ENCODE measurements at places on chromosomes 12 and 14.

DNA sequence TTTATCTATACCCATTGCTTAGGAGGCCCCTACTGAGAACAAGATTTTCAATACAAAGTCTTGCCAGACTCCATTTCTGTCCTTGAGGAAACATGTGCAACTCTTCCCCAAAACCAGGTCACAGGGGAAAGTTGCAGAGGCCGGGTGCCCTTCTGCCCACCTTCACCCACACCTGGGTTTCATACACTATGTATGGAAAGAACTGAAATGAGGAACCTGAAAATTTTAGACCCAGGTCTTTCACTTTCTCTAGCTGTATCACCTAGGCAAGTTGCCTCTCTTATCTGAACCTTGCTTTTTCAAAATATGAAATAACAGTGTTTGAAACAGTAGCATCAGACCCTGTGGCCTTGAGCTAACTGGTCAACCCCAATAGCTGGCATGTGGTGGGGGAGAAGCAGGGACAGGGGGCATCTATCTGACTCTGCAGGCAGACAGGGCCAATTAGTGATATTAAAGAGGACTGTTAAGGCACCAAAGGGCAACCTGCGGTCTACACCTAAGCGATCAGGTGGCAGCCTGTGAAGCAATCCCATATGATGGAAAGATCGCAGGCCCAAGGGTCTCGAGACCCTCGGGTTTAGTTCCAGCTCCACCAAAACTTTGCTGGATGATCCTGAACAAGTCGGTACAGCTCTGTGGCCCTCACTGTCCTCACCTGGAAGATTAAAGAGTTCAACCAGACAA is 346.5 kb downstream of the BCL11B start:
- no peak for DNase-seq

DNA sequence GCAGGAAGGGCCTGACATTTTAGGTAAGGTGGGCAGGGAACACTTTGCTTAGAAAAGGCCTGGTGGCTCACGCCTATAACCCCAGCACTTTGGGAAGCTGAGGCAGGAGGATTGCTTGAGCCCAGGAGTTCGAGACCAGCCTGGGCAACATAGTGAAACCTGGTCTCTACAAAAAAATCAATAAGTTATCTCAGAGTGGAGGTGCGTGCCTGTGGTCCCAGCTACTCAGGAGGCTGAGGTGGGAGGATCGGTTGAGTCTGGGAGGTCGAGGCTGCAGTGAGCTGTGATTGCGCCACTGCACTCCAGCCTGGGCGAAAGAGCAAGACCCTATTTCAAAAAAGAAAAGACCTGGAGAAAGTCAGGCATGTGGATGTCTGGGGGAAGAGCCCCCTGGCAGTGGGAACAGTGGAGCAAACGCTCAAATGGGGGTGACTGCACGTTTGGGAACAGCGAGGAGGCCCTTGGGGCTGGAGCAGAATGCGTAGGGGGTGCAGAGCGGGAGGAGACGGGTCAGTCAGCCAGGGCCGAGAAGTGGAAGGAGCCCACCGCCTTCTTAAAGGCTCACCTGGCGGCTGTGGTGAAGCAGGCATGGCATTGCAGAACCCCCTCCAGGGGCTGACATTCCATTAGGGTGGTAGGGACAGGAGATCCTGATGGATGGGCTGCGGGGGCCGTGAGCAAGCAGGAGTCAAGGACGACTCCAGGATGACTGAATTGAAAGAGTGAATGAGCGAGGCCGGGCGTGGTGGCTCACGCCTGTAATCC is 6.2 kb upstream of the KIF26A start:
- no peak for DNase-seq

- no peak for DNase-seq
Measured at GRCh38 chr14:95431199-95432143, 85.0 kb downstream of the SYNE3 start.

DNA sequence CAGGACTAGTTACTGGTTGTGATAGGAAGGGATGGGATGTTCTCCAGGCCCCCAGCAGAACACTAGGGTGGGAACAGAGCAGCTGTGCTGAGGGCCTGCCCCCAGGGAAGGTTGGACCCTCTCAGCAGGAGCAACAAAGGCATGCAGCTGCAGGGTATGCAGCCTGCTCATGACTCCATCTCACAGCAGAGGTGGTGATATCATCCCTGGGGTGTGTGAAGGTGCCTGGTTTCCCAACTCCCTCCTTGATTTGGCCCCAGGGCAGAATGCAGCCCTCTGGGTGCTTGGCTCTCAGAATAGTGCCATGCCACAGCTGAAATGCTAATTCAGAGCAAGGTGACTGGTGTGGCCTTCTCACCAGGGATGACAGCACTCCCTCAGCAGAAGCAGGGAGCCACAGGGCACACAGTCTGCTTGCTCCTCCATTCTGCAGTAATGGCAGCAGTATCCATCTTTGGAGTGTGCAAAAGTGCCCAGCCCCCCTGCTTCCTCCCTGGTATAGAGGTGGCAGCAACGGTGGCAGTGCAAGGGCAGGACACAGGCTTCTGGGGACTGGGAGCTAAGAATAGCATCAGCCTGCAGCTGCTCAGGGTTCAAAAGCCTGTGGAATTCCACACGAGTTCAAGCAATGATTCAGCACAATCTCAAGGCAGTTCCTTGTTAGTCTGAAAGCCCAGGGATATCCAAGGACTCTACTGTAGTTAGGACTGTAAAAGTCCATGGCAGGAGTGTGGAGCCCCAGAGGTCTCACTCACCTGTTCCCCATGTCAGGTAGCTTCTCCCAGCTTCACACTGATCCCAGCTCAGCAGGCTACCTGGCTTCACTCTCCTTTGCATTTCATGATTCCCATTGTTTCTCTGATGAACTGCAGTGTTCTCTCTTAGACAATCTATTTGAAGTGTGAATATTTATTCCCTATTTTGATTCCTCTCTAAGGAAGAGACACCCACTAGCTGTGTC is 298.1 kb upstream of the FOXG1 start:
- no peak for DNase-seq

GRCh38 chr12:62933602-62934238 is 1.2 kb downstream of the PPM1H start:
- no peak for DNase-seq

- DNase-seq: no peak
Measured at GRCh38 chr12:120183211-120183631, 11.3 kb downstream of the GCN1 start.

DNA sequence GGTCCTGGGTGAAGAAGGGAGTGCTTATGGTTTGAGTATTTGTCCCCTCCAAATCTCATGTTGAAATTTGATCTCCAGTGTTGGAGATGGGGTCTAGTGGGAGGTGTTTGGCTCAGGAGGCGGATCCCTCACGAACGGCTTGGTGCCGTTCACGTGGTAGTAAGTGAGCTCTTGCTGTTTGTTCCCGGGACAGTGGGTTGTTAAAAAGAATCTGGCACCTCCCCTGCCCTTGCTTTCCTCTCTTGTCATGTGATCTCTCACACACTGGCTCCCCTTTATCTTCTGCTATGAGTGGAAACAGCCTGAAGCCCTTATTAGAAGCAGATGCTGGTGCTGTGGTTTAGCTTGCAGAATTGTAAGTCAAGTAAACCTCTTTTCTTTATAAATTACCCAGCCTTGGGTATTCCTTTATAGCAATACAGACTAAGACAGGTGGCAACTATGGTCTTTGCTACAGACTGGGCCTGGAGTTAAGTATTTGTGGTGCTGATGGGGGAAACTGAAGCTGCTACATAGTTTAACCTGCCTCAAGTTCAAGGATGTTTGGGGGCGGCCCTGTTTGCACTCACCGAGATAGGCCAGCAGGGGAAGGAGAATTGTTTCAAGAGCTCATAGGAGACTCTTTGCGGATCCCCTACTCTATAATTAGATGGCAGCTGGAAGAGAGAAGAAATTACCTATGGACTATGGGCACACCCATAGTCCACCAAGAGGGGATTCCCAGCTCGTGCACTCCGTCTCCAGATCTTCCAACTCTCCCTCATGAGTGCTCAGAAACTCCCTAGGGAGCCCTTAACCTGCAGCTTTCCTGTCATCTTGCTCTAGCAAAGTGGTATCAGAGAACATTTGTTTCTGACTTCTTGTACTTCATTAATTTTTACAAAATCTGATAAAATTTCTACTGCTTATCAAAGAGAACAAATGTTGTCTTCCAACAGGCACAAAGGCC is 164.6 kb downstream of the SLC15A5 start:
- DNase-seq: no peak

GRCh38 chr12:50765095-50765911 is 1.4 kb downstream of the ATF1 start:
- peak; percentile 44 for DNase-seq

DNA sequence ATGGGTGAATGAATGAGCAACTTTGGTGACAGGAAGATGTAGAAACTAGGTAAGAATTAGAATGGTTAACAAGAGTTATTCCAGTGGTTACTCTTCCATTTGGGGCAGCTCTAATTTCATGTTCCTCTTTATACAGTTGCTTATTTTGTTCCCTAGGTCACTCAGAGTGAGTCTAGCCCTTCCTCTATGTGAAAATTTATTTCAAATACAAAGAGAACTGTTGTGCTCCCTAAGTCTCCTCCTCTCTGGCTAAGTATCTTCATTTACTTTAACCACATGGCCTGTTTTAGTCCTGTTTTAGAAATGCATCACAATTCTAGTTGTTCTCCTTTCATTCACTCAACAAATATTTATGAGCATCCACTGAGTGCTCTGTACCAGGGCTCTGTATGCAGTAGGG is 51.1 kb upstream of the HIF1A start:
- no peak for DNase-seq

DNA sequence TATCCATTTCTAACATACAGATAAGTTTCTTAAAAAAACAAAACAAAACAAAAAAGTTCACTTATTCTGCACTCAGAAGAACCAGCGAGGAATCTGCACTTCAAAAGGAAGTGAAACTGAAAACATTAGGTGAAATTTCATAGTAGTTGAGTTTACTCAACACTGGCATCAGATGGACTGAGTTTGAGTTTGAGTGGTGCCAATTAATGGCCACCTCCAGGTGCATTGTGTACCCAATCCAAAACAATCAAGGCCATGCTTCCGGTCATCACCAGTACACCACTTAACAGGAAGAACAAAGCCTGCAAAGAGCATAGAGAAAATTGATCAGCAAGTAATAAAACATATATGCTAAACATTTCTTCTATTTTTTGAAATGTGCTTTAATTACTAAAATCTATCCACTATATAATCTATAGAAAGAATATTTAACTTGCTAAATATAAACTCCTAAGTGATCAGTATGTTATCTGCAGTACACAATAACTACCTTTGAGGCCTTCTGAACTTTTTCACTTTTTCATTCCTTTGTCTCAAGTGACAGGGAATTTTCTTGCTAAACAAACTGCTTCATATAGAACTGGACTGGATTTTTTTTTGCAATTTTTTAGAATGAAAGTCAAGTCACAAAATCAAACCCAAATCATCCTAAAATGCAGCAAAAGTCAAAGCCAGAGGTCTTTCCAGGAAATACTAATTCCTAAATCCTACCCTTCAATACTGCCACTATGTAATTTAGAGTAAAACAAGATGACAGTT is 11.5 kb downstream of the SLC38A2 start:
- DNase-seq: no peak

DNA sequence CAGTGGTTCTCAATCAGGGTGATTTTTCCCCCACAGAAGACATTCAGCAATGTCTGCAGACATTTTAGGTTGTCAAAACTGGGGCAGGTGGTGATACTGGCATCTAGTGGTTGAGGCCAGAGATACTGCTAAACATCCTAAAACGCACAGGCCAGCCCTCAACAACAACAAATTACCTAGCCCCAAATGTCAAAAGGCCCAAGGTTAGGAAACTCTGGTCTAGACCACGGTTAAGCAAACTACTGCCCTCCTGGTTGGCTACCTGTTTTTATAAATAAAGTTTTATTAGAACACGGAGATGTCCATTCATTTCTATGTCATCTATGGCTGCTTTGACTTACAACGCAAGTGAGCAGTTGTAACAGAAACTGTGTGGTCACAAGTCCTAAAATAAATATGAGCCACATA is 186.7 kb downstream of the EFCAB11 start:
- DNase-seq: peak; percentile 53

GRCh38 chr14:93046705-93047050 is 69.0 kb downstream of the ITPK1 start:
- no peak for DNase-seq

DNA sequence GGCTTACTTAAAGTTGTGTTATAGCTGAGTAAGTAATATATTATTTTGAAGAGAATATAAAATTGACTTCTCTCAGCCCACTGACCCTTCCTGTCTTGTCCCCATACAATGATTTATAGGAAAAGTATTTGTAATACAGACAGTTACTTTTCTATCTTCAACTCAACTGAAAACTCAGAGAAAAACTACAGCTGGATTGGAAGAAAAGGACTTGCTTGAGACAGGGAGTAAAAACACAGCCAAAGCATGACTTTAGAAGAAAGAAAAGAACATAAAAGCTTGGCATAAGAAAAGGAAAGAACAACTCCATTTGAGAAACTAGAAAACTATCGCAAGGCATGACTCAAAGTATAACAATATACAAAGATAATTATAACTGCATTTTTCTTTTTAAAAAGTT is 57.5 kb downstream of the MSRB3 start:
- DNase-seq: no peak

- DNase-seq: no peak
Measured at GRCh38 chr12:127107744-127108143, 1159.2 kb upstream of the TMEM132C start.

DNA sequence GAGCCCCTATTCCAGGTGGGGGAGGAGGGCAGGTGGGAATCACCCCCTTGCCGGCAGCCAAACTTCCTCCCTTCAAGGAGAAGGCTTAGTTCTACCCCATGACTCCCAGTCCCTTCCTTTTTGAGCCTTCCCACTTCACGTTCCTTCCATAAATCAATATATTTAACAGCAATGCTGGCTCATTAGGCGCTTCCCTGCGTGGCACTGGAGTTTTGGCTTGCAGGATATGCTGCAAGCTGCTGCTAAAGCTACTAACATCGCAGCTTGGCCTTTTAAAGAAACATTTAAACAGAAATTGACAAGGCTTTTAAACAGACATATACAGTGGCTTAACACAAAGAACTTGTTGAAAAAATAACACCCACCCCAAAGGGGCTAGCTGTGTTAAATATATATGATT is 308.0 kb upstream of the FKBP4 start:
- no peak for DNase-seq

DNA sequence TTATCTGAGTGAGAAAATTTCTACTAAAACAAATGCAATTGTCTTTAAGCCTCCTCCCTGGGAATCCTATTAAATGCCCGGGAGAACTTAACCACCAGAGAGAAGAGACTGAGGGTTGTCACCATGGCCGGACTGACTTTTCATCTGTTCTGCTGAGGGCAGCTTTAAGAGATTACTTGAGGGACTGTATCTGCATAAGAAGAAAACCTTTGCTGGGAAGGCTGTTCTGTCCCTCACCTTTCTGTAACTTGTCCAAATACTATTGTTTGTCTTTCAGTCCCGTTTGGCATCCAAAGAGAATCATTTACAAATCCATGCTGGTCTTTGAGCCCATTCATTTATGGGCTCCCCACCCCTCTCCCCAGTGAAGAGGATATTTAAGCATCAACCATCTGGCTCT is 306.3 kb upstream of the FLRT2 start:
- DNase-seq: no peak

DNA sequence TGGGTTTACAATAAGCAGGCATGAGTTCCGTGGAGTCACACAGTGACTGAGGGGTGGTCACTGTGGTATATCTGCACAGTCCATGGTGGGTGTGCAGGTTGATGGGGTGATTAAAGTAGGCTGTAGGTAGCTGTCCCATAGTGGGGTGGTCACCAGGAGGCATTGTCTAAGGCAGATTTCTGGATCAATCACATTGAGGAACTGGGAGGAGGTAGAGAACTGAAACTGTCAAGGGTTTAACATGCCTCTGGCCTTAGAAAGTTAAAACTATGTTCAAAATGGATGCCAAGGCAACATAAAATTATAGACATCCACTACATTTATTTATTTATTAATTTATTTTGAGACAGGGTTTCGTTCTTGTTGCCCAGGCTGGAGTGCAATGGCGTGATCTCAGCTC is 8.3 kb downstream of the ADCK1 start:
- DNase-seq: no peak

All from activated CD4-positive, alpha-beta T cell treated with anti-CD3 and anti-CD28 coated beads for 4 hours (primary cell).